Activated CD8-positive, alpha-beta memory T cell treated with anti-CD3 and anti-CD28 coated beads for 24 hours (primary cell): ENCODE measurements at places on chromosomes 4 and X.
A peak's percentile ranks its signal among the peaks of the same experiment; 100 is the strongest.

GRCh38 chrX:130895299-130895698 lies 7.7 kb downstream of the ENOX2 start:
- DNase-seq: no peak

DNA sequence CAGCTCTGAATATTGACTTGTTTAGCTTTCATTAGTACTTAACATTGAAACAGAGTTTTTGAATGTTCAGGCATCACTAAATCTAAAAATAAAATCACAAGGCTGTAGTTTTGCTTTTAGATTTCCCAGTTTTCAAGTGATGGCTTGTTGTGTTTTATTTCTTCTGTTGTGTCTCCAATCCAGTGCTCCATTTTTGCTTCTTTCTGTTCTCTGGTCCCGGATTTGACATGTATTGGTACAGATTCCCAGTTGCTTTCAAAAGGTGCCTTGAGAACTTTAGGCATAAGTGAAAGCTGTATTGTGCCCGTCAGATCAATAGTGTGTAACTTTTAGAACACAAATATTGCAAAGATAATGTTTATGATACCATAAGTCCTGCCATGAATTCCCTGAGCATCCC lies 53.2 kb downstream of the ARHGAP10 start:
- DNase-seq: no peak

- DNase-seq: no peak
Measured at GRCh38 chrX:150525061-150525919, 43.1 kb upstream of the MTM1 start.

- DNase-seq: no peak
Measured at GRCh38 chr4:98673288-98673644, 14.9 kb upstream of the TSPAN5 start.

DNA sequence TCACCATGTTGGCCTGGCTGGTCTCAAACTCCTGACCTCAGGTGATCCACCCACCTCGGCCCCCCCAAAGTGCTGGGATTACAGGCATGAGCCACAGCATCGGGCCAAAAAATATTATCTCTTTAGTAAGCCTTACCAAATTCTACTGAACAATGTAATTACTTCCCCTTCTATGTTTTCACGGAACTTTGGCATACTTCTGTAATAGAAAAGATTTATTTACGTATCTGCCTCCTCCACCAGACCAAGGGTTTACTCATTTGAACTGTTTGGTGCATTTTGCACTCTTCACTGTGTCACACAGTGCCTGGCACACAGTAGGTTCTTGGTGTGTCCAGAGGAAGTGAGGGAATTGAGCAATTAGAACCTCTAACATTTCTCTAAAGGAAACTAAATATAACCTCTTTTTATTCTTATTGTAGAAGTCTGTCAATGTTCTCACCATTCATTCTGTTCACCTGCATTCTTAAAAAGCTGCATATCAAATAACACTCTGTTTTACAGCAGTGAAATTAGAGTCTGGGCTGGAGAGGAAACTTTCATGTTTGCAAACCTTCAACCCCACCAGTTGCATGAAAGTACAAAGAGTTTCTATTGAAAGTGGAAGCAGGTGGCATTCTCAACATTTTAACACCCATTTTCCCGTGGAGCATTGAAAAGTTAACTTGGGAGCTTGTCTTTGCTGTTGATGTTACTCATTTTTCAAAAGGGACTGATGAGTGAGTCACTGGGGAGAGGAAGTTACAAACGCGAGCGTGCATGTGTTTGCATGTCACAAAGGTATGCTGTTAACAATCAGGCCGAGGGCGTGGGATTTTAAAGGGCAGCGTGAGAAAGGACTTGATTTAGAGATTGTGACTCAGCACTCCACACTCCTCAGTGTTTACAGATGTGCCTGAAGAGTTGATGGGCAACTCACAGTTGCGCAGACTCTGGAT lies 314.1 kb downstream of the STK32B start:
- DNase-seq: no peak

DNA sequence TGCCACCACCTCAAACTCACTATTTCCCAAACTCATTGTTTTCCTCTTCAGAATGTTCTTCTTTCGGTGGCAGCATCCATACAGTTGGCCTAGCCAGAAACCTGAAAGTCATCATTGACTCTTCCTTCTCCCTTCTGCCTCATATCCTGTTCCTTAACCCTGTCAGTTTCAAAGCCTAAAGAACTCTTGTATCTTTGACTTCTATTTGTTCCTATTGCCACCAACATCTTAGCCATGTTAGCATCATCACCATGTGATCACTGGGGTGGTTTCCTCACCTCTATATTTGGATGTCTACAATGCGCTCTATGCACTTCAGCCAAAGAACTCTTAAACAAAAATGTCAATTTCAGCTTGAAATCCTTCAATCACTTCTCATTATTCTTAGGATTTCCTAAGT lies 29.0 kb downstream of the DDX60L start:
- no peak for DNase-seq

- DNase-seq: no peak
Measured at GRCh38 chrX:147917700-147918695, 6.3 kb downstream of the FMR1 start.

- no peak for DNase-seq
Measured at GRCh38 chr4:65407483-65407882, 262.8 kb downstream of the EPHA5 start.

- no peak for DNase-seq
Measured at GRCh38 chr4:38133711-38134480, 173.7 kb downstream of the PTTG2 start.

DNA sequence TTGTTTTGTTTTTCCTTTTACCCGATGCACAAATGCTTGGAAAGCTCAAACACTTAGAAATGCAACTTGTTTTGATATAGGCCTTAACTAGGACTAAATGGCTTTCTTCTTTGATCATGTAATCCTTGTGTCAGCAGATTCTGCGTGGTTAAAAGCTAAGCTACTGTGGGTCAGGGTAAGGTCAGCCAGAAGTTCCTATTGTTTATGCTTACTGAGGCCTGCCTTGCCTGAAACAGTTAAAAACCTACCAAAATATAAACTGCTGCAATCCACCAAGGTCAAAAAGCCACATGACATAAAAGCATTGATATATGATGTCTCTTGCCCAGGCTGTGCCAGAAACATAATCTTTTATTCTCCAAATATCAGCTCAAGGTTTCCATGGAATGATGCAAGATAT lies 223.4 kb downstream of the FAM47B start:
- no peak for DNase-seq

- DNase-seq: no peak
Measured at GRCh38 chr4:121734571-121734970, 30.4 kb downstream of the SMIM43 start.

GRCh38 chr4:89800527-89801103 lies 36.3 kb downstream of the SNCA start:
- DNase-seq: no peak

DNA sequence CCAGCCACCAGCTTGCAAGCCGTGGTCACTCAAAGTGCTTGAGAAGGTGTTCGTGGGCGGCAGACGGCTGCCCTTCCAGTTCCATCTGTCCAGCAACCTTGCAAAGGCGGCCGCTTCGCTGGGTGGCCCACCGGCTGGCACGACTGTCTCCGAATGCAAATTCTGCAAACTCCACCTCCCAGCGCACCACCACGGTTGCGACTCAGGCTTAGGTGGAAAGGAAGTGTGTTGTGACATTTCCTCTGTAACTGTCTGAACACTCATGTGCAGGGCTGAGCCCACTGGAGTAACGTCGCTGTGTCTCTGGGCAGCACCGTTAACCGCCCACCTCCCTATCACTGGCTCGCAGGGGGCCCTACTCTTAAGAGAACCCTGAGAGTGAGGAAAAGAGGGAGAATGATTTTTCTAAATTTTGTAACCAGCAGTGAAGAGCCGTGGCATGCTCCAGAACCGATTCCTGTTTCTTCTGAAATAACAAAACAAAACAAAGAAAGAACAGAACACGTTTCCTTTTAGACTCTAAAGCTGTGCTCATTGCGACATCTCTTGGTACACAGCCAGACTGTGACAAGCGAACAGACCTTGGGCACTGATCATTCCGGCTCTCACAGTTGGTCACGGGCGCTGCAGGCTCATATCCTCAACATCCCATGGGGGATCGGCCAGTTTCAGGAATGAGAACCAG lies at the start of gene P2RY8:
TSS of gene P2RY8 (minus strand) at position 155 of the 685 bp plus-strand sequence. CDS start 70,627 bp downstream, outside the sequence.
- peak; percentile 88 for DNase-seq

GRCh38 chr4:110994781-110995180 lies 371.9 kb upstream of the PITX2 start:
- DNase-seq: no peak

GRCh38 chrX:18938710-18939109 lies 45.2 kb downstream of the PHKA2 start:
- no peak for DNase-seq

DNA sequence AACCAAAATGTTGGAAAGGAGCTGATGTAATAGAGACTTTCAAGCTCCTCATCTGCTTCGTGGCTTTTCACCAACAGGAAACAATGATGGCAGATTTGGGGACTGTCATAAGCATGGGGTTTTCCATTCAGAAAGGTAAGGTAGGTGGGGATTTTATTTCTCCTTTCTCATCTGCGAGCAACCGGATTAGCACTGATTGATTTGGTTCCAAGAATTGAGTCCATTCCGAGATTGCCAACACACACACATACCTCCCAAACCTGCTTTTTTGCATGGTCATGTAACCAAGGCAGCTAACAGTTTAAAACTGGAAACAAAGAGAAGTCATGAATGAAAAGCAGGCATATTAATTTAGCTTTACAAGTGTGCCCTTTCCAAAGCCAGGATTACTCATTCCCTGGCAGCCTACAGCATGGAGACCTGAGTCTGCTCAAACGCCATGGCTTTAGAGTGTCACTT lies 63.0 kb upstream of the LNX1 start:
- DNase-seq: no peak

DNA sequence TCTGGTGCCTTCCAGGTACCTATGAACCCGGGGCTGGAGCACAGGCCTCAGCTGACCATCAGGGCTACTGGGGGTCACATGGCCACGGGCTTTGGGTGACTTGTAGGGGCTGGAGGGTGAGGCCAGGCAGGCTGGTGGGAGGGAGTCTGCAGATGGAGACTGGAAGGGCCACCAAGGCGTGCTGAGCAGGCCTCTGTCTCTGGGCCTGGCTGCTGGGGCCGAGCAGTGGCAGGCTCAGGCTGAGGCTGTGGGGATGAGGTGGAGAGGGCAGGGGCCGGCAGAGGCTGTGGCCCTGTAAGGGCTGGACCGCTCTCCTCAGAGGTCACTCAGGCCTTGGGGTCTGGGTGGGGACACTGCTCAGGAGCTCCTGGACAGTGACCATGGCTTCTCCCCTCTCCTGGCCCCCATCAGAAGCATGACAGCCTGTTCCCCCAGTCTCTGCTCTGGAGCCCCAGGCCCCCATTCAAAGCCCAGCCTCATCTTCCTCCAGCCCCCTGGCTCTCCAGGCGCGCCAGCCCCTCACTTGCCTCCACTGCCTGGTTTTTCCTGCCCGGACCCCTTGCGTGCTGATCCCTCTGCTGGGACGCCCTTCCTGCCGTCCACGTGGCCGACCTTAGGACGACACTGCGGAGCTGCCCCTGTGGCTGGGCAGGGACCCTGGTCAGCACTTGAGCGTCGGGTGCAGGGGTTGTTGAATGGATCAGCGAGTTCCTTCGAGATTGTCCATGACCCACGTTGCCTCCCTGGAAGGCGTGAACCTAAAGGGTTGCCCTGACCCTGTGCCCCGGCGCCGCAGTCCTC lies 11.1 kb upstream of the NAT8L start:
- peak; percentile 45 for DNase-seq

DNA sequence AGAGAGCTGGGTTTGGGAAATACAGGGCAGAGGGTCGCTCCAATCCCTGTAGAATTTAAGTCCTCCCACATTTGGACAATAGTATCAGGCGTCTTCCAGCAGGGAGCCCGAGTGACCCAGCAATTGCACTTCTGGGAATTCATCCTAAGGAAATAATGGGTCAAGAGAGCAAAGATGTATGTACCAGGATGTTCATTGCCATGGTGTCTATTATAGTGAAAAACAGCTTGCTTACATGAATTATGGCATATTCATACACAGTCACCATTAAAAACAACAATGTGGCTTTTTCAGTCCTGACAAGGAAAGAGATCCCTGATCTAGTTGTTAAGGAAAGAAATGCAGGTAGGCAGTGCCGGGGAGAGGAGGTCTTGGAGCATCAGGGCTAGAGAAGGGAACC lies 167.7 kb downstream of the PJA1 start:
- no peak for DNase-seq

DNA sequence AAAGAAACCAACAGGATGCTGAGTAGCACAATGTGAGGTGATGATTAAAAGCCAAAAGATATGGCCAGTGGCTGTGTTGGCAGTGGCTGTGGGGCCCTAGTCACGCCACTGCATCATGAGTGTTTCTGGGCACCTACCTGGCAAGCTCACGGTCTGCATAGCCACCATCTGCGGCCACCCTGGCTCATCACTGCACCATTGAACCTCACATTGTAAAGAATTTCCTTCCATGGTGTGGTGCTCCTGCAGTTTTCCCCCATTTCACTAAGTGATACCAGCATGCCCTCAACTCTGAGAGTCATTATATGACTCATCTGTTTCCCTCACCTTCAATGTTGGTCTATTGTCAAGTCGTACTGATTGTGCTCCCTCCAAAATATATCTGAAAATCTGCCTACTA lies 45.5 kb upstream of the CLNK start:
- DNase-seq: no peak

- no peak for DNase-seq
Measured at GRCh38 chr4:142274137-142274536, 572.0 kb downstream of the INPP4B start.

DNA sequence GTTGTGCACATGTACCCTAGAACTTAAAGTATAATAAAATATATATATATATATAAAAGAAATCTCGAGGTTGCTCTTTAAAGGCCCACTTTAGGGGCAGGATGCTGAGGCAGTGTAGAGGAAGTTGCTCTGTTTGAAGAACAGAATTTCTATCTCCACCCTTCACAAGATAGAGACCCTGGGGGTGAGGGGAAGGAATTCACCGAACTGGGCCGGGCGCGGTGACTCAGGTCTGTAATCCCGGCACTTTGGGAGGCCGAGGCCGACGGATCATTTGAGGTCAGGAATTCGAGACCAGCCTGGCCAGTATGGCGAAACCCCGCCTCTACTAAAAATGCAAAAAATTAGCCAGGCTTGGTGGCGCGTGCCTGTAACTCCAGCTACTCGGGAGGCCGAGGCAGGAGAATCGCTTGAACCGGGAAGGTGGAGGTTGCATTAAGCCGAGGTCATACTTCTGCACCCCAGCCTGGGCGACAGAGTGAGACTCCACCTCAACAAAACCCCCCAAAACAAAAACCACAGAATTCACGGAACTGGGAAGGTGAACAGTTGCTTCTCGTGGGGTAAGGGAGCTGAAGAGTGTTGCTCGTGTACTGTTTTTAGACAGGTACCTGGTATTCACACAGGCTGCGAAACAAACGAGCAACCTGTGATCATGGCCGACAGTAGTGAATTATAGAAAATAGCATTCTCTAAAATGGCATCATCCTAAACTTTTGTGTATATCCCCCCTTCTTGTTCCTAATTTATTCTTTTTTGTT lies 6.2 kb downstream of the PLAC8 start:
- DNase-seq: peak; percentile 74

DNA sequence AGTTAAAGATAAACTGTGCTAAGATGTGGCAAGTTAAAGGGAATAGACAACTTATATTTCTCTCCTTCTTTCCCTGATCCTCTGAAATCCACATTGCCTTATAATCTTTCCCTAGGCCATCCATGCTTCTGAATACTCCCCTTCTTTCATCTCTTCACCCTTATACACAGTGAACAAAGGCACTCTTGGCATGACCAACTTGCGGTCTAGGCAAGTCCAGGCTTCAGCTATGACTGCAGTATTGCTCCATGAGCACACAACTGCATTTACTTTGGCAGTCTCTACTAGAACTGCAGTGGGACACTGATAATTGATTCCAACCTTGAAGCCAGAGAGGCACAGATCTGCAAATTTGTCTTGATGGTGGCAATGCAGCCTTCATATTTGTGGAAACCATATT lies 24.2 kb upstream of the UBA6 start:
- no peak for DNase-seq
